ENCODE measurements at places on chromosomes 13 and 19.

DNA sequence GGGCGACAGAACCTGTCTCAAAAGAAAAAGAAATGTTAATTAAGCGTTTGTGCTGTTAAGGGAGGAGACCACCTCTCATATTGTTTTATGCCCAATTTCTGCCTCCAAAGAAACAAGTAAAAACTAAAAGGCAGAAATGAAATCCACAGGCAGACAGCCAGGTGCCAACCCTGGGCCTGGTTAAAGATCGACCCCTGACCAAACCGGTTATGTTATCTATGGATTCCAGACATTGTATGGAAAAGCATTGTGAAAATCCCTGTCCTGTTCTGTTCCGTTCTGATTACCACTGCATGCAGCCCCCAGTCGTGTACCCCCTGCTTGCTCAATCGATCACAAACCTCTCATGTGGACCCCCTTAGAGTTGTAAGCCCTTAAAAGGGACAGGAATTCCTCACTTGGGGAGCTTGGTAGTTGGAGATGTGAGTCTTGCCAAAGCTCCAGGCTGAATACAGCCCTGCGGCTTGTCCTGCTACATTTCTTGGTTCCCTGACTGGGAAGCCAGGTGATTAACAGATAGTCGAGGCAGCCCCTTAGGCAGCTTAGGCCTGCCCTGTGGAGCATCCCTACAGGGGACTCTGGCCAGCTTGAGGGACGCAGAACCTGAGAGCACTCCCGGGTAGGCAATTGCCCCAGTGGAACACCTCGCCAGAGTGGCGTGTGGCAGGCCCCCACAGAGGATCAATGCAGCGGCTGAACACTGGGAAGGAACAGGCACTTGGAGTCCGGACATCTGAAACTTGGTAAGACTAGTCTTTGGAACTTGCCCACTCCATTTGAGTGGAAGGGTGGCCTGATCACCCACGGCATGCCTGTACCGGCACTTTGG, 748 bp upstream of the ZNF552 start:
- no peak for DNase-seq

DNA sequence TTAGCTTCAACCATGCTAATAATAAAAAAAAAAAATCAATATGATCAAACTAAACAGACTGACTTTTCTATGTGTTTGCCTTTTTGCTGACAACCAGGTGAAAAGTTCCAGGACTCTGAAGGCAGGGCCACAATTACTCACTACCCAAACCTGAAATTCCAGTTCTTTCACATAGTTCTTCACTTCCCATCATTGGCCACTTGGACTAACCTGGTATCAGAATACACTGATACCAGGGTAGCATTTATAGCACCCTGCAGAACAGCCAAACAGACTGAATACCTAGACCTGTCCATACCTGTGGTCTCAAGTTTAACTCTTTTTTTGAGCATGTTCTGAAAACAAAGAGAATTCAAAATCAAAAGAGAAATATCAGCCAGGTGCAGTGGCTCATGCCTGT, 25.1 kb downstream of the ELF1 start:
- DNase-seq = no peak

- DNase-seq = no peak
These were observed 33.1 kb downstream of the DHRS12 start for GRCh38 chr13:51770681-51771417.

- DNase-seq = no peak
These were observed 7.3 kb downstream of the CD209 start for GRCh38 chr19:7739801-7740681.

- DNase-seq = peak; percentile 65
These were observed 3.0 kb downstream of the GADD45B start for GRCh38 chr19:2478756-2479555.

DNA sequence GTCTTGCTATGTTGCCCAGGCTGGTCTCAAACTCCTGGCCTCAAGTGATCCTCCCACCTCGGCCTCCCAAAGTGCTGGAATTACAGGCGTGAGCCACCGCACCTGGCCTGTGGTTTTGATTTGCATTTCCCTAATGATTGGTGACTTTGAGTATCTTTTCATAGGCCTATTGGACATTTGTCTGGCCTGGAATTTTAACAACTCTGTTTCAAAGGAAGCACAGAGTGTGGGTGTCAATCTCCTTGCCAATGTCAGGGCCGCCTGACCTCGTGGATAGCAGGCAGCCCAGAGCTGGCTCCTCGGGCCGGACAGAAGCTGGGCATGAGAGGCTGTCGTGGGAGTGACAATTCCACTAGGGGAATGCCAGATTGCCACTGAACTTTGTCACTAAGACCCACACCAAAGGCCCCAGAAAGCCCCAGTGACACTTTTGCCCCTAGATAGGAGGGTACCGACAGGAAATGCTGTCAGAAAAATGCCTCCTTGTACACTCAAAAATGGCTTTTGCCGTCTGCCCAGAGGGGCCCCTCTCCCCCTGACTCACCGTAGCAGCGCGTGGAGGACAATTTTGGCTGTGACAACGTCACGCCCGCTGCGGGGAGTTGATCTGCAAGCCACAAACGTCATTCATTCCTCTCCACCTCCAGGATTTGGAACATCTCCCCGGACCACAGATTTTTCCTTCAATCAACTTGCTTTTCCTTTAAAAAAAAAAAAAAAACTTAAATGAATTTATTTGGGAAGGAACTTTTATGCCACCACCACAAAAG, 11.7 kb upstream of the ADGRE5 start:
- DNase-seq = peak; percentile 82

DNA sequence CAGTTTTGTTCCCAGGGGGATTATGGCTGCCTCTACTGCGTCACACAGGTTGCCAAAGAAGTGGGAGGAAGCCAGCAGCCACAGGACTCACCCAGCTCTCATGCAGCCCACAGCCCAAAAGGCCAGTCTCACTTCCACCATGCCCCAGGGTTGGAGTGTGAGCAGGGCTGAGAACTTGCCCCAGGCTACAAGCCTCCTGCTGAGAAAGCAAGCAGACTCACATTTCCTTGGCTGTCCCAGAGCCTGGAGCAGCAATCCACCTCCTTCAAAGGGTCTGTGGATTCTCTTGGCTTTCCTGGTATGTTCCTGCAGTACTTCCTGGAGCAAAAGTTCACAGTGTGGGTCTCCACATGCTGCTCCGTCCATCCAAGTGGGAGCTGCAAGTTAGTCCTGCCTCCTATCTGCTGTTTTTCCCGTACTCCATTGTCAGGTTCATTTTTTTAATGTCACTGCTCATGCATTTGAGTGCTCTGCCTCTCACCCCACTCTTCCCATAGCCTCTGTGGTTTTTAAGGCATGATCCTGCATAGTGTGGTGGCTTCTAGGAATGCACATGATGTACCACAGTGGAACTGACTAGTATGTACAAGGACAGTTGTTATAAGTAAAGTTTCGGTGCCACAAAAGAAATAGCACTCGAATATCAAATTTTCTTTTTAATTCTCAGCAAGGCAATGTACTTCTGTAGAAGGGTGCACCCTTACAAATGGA, 56.2 kb upstream of the ARHGEF7 start:
- DNase-seq = no peak

- no peak for DNase-seq
These were observed 18.8 kb downstream of the TYK2 start for GRCh38 chr19:10361569-10362011.

GRCh38 chr13:32783067-32783466, 196.8 kb downstream of the PDS5B start:
- DNase-seq = no peak

DNA sequence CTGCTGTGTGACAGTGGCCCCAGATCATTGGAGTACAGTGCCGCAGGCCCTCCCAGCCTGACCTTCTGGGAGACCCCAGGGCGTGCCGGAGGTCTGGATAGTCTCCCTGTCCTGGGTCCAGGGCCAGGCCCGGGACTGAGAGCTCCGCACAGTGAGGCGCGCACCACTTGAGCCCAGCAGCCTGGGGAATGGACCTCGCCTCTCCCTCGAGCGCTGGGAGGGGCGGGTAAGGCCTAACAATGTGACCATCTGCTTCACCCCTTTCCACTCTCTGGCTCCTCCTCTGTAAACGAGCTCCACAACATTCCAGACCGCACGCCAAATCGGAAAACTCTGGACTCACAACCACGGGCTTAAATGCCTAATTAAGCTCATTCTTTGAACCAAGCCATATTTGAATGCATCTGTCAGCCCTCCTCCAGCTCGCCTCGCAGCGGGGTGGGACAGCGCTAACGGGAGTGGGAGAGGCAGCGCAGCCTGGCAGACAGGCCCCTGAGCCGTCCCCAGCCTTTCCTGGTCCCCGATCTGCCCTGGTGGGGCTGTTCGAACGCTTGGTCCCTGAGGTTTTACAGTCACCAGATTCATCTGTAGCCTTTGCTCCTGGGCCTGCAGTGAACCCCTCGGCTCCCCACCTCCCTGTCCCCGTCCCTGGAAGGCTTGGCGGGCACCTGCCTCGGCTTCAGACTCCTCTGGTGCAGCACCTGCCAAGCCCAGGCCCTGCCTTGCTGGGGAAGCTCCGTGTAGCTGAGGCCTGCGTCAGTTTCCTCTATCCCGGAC, 120.7 kb upstream of the VSTM2B start:
- no peak for DNase-seq

DNA sequence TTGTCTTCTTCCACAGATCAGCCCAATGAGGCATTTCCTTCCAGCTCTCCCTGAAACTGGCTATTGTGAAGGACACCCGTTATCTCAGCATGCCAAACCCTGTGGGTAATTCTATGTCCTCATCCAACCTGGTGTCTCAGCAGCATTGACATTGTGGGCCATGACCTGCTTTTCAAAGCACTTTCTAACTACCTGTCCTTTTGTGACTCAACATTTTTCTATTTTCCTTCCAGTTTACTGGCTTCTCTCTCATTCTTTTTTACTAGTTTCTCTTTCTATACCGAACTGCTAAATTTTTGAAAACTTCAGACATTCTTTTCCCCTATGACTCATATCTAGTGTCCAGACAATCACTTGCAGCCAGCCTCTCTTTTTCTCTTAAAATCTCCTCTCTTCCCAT, 136.4 kb upstream of the HTR2A start:
- no peak for DNase-seq

DNA sequence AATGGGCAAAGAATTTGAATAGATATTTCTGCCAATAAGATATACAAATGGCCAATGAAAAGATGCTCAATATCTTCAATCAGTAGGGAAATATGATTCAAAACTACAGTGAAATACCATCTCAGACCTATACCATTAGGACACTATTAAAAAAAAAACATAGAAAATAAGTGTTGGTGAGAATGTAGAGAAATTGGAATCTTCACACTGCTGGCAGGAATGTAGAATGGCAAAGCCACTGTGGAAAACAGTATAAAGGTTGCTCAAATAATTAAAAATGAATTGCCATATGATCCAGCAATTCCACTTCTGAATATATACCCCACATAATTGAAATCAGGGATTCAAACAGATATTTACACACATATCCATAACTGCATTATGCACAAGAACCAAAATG, 88.1 kb upstream of the STARD13 start:
- no peak for DNase-seq

DNA sequence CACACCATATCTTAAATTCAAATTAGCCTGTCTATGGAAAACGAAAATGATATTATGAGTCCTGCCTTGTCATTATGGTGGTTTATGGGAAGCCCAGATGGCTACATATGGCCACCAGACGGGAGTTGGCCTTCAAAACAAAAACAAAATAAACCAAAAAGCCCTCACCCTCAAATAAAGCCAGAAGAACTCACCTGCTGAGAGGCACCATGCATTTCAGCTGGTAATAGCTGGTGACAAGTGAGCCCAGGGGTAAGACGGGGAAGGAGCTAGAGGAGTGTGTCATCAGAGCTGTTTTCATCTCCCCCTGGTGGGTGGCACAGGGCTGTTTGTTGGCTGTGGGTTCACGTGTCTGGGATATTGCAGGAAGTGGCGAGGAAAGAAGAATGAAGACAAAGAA, 152.9 kb downstream of the EFNB2 start:
- DNase-seq = no peak

DNA sequence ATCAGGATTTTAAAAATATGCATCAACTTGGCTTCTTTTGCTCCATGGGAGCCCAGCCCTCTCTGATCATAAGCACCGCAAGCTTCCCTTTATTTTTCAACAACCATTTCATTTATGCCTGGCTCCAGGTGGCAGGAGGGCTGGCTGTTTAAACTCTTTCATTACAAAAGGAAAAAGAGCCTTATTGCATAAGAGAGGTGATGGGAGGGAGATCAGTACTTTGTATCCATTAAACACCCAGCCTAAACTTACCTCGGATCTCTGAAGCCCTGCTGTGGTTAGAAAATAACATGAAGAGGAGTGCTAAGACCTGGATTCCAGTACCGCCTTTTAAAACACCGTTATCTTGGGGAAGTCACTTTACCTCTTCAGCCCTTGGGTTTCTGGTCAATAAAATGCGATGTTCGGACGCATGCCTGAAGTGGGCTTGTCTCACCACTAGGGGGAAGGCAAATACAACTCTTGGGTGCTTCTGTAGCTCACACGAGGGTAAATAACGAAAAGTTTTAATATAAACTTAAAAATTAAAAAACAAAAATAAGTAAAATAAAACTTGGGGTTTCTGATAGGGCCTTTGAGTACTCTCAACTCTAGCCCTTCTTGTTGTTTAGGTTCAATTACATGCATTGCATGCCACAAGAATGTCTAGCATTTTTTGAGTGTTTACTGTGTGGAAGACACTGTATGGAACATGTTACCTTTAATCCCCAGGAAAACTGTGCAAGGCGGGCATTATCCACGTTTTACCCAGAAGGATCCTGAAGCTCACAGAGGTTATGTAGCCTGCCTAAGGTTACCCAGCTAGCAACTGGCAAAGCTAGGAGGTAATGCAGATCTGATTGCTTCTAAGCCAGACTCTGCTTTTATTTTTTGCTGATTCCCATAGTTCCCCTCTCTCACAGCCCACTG, 240.3 kb downstream of the LMO7 start:
- DNase-seq = peak; percentile 30

DNA sequence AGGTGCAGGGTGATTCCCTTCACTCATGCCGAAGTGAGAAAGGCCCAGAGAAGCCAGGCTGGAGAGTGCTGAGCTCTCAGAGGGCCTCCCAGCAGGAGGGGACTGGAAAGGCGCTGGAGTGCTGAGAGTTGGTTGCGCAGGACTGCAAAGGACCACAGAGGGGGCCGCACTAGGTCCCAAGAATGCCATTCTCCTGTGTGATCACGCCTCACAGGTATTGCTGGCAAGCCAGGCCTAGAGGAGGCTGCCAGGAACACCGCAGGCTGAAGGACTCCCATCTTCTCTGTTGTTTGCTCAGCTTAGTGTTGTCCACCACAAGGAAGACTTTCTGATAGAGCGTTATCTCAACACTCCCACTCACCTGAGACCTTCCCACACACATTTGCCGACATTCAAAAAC, 165.0 kb downstream of the FGF14 start:
- no peak for DNase-seq

- DNase-seq = no peak
These were observed 1564.9 kb downstream of the OLFM4 start for GRCh38 chr13:54593504-54593903.

GRCh38 chr19:18428173-18428786, 9.1 kb downstream of the SSBP4 start:
- DNase-seq = no peak
